Head of caudate nucleus (tissue), 42 donors: ENCODE measurements at places on chromosomes 4 and X.

- peak; percentile 48 for DNase-seq
Observed at GRCh38 chr4:75686346-75686745, 13.1 kb upstream of the G3BP2 start.

- no peak for DNase-seq
Observed at GRCh38 chr4:169305651-169306050, 34.9 kb upstream of the SH3RF1 start.

GRCh38 chr4:87045234-87045558 lies 110.4 kb downstream of the AFF1 start:
- no peak for DNase-seq

- no peak for DNase-seq
Observed at GRCh38 chr4:12579172-12579571, 905.0 kb downstream of the RAB28 start.

- no peak for DNase-seq
Observed at GRCh38 chr4:150817804-150818528, 197.1 kb downstream of the LRBA start.

GRCh38 chr4:177351622-177352244 lies 42.1 kb downstream of the NEIL3 start:
- DNase-seq, result no peak

DNA sequence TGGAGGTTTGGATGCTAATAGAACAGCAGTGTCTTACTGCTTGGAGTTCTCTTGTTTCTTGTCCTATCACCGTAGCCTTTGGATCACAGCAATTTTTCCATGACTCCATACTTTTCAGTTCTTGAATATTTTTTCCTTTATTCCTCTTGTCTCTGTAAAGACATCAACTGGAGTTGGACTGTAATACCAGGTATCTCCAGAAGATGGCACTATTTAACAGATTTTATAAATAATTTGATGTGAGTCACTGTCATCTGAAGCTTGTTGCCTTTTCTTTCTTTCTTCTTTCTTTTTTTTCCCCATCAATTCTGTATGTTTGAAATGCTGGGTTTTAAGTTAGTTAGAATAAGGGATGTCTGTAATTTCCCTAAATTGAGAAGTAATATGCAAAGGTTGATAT lies 24.1 kb downstream of the HPRT1 start:
- no peak for DNase-seq

DNA sequence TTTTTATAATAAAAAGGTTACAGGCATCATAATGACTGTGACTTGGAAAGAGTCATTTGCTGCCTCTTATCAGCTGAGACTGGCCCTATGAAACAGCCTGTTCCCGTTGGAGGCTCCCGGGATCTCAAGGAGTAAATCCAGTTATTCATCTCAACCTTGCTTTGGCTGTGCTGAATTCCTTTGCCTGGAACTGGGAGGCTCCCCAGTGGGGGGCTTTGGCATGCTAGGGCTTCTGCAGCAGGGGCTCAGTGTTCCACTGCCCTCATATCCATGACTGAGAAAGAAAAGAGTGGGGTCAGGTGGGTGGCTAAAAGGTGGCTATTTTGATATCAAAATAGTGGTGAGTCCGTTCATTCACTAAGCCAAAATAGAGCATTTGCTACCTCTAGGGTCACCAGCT lies 71.2 kb downstream of the TRPC5 start:
- DNase-seq, result no peak

DNA sequence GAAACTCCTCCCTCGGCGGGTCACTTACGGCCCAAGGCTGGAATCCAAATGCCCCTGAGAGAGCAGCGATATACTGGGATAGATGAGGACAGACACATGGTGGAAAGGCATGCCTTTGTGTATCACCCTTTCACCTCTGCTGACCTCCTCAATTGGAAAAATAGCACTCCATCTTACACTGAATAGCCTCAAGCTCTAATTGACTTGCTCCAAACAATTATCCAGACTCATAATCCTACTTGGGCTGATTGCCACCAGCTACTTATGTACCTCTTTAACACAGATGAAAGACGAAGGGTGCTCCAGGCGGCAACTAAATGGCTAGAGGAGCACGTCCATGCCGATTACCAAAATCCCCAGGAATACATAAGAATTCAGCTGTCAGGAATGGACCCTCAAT lies 1142.2 kb downstream of the ARAP2 start:
- DNase-seq, result no peak

DNA sequence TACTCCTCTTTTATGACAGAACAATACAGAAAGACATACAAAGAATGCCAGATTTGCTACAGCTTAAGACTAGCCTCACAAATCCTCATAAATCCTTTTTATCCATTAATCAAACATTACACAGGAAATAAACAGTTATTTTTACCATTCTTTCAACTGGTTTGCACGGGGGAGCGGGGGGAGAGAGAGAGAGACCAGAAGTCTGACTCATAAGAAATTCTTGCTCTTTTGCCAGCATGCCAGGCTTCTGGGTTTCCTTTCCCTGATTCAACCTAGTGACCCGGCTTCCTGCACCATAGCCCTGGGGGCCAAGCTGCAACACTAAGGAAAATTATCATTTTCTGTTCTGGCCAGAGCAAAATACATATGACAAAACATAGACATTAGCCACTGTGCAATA lies 6.8 kb upstream of the RRAGB start:
- DNase-seq, result no peak

GRCh38 chr4:173917255-173917960 lies 366.1 kb downstream of the FBXO8 start:
- no peak for DNase-seq

DNA sequence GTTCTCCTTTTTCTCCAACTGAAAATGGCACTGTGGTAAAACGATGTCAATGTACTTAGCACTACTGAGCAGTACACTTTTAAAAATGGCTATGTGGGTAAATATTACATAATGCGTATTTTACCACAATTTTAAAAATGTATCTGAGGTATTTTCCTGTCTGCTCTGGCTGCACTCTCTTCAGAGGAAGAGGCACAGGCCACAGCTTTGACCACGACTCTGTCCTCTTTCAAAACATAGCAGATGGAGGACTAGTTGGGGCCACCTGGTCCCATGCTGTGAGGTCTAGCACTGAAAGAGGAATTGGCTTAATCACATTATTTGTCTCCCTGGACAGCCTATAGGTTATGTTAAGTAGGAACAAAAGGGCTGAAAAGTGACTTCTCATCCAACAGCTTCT lies 5.2 kb downstream of the KCNE5 start:
- DNase-seq, result no peak

DNA sequence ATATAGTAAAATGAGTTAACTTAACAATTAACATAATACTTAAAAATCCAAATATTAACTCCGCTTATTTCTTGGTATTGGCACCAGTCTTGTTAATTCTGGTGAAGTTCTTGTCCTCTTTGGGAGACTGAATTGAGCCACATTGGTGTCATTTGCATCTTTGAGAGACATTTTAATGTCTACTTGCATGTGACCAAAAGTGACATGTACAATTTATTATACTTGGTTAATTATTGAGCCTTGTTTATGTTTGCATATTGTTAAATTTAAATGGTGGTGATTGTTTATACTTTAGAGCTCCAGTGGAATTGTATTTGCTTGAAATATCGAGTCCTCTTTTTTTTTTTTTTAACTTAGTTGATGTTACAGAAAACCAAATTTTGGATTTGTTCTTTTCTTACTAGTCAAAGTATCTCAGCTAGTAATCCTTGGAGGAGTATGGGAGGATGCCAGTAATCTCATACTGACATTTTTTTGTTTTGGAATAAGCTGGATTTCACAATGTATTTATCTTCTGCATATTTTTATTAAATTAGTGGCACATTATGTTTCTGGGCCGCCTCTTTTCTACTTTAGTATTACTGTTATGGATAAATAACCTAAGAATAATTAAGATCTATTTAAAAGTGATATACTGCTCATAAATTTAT lies 3.9 kb downstream of the SPCS3 start:
- DNase-seq, result no peak

DNA sequence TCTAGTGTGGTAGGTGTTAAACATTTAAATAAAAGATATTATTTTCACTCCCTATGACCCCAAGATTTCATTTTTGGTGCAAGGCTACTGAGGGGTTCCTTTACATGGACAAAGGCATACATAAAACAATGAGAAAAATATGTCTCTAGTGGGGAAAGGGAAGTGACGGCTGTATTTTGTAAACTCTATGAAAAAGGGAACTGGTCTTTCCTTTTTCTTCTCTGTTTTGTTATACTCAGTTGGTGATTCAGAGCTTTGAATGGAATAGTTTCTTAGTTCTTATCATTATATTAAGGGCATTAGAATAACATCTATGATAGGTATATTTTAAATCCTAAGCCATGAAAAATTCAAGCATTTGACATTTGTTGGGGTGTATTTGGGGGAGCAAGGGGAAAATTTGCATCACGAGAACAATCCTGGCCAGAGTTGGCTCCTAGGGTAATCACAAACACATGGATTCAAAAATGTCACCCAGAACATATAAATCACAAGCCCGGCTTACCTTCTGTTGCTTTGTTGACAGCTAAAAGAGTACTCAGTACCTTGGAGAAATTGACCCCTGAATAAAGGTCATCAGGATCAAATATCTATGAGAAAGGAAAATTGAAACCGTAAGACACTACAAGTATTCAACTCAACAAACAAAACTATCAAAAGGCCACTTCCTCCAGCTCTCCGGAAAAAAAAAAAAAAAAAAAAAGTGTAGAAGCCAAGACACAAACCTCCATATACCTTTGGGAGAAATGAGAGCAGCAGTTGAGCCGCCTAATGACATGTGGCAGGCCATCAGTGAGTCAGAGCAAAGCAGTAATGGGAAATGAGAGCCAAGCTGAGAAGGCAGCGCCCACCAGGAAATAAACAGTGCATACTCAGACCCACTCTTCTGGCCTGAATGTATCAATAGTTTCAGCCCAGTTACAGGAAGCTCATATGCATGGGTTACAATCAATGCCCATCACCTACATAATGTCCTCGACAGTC lies 33.4 kb downstream of the ARHGEF6 start:
- no peak for DNase-seq

- no peak for DNase-seq
Observed at GRCh38 chr4:188023682-188024081, 28.1 kb downstream of the ZFP42 start.

DNA sequence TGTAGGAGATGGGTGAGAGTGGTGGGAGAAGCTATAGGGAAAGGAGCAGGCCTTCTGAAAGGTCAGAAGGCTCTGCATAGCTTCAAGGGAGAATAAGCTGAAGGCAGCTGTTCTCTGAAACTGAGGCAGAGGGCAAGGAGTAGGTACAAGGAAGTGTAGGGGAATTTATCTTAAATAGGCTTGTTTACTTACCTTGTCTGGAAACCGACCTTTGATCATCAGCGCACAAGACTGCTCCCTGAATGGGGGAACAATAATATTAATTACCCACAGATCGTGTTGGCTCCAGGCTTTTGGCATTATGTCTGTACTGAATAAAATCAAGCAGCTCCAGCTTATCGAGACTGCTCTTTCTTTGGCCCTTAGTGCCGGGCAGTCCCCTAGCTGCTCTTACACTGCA lies 175.5 kb upstream of the MAGEB16 start:
- DNase-seq, result no peak

- no peak for DNase-seq
Observed at GRCh38 chr4:61922766-61923165, 722.6 kb downstream of the ADGRL3 start.
